ENCODE measurements at places on chromosomes 2 and 18.
A peak's percentile ranks its signal among the peaks of the same experiment; 100 is the strongest.

DNA sequence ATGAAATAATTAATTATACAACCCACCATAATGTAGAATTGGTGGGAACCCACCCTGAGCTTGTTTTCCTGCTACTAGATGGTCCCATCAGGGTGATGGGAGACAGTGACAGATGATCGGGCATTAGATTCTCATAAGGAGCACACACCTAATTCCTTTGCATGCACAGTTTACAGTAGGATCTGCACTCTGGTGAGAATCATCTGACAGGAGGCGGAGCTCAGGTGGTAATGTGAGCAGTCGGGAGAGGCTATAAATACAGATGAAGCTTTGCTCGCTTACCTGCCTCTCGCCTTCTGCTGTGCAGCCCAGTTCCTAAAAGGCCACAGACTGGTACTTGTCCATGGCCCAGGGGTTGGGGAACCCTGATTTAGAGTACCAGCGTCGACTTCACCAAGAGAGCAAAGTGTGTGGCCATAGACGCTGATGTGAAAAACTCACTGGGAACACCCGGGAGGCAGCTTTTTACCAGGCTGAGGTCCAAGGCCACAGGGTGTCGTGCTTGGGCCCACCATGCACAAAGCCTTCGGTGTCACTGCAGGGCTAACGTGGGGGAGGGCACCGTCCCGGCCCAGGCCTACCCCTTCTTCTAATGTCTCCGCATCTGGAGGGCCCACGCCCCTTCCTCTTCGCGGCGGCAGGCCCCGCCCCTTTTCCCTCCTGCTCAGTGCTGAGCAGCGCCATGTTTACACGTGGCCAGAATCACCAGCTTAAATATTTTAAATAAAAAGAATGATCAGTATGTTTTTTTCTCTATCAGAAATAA lies 296.8 kb upstream of the HDAC4 start:
- ATAC-seq = no peak

GRCh38 chr2:178320011-178320585 lies 125.8 kb downstream of the OSBPL6 start:
- no peak for ATAC-seq

- ATAC-seq = peak; percentile 73
Measured at GRCh38 chr2:65662654-65663432, 230.4 kb upstream of the SPRED2 start.

GRCh38 chr2:54543733-54544396 lies 87.7 kb downstream of the SPTBN1 start:
- ATAC-seq = no peak

DNA sequence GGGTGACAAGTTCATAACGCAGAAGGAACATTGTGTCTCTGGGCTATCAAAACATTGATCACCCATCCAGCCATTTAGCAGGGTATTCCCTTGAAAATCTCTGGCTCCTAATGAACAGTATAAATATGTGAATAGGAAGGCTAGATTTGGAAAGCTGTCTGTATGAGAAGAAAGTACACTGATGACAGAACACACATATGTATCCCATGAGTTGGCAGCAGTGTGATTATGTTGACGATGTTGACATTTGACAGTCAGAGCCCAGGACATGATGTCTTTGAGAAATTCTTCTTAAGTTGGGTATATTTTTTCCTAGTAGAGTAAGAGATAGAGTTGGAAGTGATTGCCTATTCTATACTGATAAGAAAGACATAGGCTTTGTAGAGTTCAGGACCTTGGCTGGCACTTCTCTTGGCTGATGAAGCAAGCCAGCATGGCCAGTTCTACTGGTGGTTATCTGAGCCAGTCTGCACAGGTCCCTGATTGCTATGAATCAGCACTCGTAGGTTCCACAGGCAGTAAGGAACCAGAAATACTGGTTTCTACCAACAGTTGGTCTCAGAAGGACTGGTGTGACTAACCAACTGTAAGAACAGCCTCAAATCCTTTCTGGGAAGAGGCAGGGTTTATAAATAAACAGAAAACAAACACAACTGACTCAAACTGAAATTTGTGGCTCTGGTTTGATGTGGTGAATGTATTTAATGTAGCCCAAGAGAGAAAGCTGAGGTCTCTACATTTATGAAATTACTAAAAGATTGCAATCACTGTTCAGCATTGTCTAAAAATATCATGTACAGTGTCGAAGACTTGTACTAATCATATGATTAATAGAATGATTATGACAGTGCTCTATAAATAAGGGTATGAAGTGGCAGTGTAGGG lies 43.9 kb upstream of the RAPH1 start:
- ATAC-seq = peak; percentile 43

GRCh38 chr2:229438430-229439159 lies 167.5 kb upstream of the PID1 start:
- no peak for ATAC-seq

- peak; percentile 47 for ATAC-seq
Measured at GRCh38 chr2:236180831-236181453, 12.8 kb upstream of the GBX2 start.

GRCh38 chr2:172606285-172606684 lies 50.4 kb downstream of the PDK1 start:
- ATAC-seq = peak; percentile 73

GRCh38 chr2:129092956-129093355 lies 774.3 kb upstream of the HS6ST1 start:
- ATAC-seq = no peak

DNA sequence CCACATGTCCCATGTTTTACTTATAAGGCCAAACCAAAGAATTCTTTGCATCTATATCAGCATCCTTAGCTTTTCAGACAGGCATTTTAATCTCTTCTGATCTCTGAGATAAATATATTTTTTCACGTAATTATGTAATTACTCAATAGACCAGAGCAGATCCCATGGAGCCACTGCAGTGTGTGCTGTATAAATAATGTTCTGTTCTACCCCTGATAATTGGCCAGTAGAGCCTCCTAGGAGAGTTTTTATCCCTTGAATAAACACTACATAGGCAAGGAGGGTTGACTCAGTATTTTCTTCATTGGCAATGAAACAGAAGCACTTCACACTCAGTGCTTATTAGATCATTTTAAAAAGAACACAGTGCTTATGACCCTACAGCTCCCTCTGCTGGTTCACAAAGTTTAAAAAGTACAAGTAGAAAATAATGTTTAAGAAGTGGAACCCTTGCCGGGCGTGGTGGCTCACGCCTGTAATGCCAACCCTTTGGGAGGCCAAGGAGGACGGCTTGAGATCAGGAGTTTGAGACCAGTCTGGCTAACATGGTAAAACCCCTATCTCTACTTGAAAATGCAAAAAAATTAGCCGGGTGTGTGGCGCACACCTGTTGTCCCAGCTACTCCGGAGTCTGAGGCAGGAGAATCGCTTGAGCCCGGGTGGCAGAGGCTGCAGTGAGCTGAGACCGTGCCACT lies 91.9 kb downstream of the PPP1R1C start:
- peak; percentile 88 for ATAC-seq

GRCh38 chr2:138504546-138505235 lies 3.1 kb downstream of the SPOPL start:
- no peak for ATAC-seq

DNA sequence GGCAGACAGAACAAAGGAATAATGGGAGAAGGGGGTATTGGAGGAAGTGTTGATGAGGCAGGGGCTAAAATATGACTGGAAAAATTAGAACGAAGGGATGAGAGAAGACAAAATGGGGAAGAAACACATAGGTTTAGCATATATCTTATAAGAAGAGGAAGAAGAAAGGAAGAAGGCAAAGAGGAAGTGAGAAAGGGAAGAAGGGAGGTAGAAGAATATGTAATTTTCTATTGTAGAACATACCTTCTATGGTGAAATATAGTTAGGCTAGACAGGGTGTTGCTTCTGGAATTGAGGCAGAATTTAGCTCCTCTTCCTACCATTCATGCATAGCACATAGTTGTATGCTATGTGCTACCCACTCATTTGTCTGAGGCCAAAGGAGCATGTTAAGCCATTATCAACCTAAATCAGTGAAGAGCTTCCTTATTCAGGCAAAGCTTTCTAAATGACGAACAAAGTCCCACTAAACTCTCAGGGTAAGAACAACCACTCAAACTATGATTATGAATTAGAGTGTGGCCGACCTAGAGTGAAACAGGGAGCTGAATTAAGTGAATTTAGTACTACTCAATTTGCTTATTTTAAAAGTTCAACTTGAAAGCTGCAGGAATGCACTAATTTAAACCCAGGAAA lies 180.9 kb upstream of the GALNT5 start:
- no peak for ATAC-seq

GRCh38 chr2:10792660-10793400 lies 19.8 kb downstream of the PDIA6 start:
- ATAC-seq = peak; percentile 53

GRCh38 chr18:31549416-31549815 lies 42.3 kb upstream of the TTR start:
- ATAC-seq = no peak

DNA sequence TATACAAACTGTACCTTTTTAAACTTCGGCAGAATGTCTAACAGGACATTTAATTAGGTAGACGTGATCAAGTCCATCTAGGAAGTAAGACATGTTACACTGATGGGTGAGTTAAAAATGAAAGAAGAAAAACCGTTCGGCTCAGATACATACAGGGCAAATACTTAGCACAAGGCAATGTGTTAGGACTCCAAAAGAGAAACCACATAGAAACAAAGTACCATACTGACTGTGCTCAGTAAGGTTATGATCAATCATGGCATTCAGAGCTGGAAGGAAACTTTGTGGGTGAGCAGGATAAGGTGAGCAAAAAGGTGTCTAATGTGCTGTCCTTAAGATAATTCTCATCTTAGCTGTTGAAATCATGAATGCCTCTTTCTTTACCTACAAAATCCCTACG lies 211.9 kb downstream of the STK39 start:
- no peak for ATAC-seq

- no peak for ATAC-seq
Measured at GRCh38 chr2:29447513-29447912, 332.3 kb downstream of the CLIP4 start.

DNA sequence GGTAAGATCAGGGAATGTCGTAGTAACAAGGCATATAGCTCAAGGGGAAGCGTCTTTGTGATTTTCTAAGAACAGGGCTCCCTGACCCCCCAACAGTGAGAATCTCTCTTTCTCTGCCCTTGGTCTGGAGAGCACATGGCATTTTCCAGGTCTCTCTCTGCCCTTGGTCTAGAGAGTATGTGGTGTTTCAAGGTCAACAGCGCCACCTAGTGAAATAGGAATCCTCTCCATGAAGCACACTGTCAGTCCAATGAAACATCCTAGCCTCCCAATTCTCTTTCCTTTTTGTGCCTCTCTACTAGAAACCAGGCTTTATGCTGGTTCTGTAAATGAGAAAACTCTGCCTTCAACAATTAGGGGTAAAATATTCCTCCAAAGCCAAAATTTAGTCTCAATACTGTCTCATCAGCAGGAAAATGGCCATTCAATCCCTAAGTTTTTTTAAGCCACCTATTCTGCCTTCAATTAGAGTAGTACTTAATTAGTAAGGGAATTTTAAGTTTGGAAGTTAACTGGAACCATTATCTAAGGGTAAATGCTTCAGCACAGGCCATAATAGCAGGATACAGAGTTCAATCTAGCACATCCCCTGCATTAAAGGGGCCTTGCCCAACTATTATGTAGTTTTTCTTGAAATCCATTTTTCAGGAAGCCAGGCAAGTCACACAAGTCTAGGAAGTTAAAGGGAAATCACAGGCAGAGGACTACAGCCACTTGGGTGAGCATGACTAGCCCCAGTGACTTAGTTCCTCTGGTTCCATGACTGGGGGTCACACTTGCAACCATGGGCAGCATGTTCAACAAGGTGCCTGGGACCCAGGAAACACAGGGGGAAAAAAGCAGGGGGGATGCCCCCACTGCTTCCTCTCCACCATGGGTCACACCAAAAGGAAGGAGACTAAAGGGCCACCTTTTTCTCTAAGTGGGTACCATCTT lies 12.4 kb downstream of the DYM start:
- ATAC-seq = peak; percentile 77

- peak; percentile 72 for ATAC-seq
Measured at GRCh38 chr2:138037090-138037489, 72.8 kb downstream of the HNMT start.

Measured in SK-N-SH treated with all-trans-retinoic acid at 6 μM for 48 hours (cell line).